ENCODE measurements at places on chromosomes 16 and 17. TPM values are rescaled to one million over a fixed set of nuclear protein-coding genes. Genes with fewer than 3 reads are reported as not detected.

Gene STH
- not detected for polyA plus RNA-seq

Gene NDE1
- 22.7 TPM for polyA plus RNA-seq

Gene SLC7A6OS
- polyA plus RNA-seq: 5.6 TPM

Gene TP53TG3F
- polyA plus RNA-seq: not detected

Gene AANAT
- 0.19 TPM for polyA plus RNA-seq
